ENCODE measurements at places on chromosomes 11 and 22.

DNA sequence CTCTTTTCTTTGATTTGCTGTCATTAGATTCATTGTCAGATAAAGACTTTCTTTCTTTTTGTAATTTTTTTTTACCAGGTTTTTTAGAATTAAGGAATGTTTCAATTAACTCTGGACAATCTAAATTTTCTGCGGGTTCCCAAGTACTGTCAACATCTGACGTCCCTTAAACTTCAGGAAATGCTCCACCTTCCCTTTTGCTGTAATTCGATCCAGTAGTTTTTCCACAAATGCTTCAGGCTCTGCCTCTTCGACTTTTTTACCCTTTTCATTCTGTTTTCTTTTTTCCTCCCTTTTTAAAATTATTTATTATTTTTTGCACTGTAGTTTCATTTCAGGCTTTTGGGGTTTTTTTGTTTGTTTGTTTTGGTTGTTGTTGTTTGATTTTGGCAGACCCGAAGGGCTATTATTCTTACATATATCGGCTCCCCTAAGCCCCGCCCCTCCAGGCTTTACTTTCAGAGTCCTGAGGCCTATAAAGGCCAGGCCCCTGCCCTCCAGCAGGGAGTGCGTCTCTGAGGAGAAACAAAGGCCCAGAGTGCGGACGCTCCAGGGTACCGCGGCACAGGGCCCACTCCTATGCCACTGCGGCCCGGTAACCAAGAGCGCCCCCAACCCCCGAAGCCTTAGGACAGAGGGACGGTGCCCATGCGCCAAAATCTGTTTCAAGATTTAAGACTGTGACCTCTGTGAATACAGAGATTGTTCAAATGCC is 116.4 kb downstream of the TYR start:
- no peak for DNase-seq

GRCh38 chr11:93648158-93648557 is 13.3 kb upstream of the CEP295 start:
- DNase-seq: no peak

GRCh38 chr22:45093609-45094008 is 70.1 kb upstream of the NUP50 start:
- no peak for DNase-seq

GRCh38 chr11:107301878-107302277 is 155.7 kb downstream of the CWF19L2 start:
- no peak for DNase-seq

- no peak for DNase-seq
These were observed 1514.4 kb downstream of the BRD1 start for GRCh38 chr22:48313175-48313830.

DNA sequence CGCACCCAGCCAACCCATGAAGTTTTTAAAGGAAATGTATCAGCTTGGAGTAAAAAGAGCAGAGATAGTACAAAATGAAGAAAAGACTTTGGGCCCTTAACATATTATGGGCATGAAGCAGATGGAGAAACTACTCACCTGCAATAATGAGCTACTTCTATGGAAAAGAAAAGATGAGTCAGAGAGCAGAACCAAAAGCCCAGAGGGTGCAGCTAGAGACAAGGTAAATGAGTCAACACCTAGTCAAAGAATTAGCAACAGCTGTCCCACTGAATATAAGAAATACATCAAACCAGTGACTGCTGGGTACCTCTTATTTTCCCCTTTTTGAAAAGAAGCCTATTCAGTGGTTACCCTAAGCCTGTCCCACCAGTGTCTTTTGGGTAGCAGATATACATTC is 61.8 kb downstream of the RPL27A start:
- no peak for DNase-seq

GRCh38 chr22:22235558-22235957 is 9.0 kb upstream of the VPREB1 start:
- DNase-seq: no peak

DNA sequence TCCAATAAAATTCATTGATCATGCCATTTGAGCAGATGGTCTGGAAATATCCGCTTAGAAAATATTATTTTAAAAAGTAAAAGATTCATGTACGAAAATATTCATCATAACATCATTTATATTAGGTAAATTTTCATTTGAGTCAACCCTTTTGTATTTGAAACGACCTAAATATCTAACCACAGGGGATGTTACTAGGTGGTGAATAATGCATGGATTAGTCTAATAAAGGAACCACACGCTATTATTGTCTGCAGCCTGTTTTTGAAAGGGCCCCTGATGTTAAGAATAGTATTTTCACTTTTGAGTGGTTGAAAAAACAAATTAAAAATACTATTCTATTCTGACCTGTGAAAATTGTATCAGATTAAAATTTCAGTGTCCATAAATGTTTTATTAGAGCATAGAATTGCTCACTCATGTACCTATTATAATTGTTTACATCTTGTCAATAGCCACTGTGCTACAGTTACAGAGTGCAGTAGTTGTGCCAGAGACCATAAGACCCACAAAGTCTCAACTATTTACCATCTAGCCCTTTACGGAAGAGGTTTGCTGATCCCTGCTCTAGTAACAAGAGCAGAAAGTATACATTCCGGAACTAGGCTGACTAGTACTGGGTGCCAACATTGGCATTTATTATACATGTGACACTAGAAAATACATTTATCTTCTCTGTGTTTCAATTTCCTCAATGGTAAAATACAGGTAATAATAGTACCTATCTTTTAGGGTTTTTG is 176.1 kb downstream of the LRRC4C start:
- DNase-seq: no peak

GRCh38 chr11:46238078-46238966 is 39.1 kb upstream of the CREB3L1 start:
- DNase-seq: peak; percentile 27

DNA sequence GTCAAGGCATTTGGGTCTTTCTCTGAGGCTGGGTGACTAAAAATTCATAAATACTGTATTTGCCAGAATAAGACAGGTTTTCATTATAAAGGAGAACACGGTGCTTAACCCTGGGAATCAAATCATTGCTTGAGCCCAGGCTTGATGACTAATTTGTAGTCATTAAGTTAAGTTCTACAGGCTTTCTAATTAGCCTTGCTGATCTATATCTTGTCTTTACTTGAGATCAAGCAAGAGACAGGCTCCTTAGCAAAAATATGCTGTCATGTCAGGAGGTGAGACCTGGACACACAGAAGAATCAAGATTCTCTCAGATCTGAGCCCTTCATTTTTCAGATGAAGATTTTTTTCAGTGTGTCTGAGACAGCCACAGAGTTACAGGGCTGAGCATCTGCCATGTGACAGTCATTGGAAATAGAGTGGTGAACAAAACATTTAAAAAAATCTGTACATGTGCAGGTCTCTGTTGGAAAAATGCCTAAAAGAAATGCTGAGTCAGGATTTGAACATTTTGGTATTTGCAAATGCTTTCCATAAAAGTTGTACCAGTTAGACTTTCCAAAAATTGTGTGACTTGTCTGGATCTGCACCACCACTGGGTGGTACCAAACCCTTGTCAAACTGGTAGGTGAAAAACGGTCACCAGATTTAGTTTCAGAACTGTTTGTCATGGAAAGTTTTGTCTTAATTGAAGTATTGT is 14.6 kb downstream of the ACAT1 start:
- no peak for DNase-seq
